ENCODE measurements at places on chromosomes 12 and 14.

DNA sequence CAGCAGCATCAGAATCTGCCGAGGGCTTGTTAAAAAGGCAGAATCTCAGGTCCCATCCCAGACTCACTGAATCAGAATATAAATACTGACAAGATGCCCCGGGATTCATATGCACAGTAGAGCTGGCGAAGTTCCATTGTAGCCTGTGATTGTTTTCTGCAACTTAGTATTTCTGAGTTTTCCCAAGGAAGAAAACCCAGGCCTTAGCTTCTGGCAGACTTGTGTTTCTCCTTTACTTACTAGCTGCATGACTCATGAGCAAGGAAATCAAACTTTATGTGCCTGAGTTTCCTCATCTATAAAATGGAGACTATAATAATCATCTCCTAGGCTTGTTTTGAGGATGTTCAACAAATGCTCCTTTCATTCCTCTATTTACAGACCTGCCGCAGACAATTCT, 278.5 kb upstream of the PLEKHG7 start:
- DNase-seq: no peak

DNA sequence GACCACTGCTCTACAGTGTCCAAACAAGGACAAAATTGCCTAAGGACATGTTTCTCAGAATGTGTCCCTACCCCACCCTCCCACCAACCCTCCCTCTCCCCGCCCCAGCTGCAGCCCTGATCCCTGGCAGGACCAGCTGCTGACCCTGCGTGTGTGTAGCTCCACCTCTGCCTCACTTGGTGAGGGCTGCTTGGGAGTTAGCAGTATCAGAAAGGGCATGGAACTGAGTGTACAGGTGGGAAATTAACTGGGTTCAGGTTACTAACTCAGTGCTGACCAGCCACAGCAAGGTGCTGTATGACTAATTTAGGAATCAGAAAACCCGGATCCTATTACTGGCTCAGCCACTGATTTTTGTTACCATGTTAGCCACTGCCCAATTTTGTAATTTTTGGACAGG, 11.3 kb upstream of the PLEKHD1 start:
- DNase-seq: no peak

DNA sequence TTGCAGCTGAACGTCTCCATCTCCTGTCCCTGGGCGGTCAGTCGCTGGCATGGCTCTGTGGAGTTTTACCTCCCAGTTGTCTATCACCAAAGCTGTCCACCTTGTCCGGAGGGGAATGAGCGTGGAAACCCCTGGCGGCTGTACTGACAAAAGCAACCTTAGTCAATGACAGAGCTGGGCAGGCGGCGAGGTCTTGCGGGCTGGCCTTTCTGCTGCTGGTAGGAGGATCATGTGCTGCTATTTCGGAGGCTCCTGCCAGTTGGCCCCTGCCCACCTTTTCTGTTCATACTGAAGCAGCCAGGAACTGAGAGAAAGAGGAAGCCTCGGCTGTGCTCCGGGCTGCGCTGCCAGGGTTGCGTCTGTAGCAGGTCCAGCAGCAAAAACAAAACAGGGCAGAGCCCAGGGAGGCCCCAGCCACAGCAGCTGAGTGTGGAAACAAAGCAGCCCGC, 57.7 kb downstream of the HMGA2 start:
- DNase-seq: no peak

DNA sequence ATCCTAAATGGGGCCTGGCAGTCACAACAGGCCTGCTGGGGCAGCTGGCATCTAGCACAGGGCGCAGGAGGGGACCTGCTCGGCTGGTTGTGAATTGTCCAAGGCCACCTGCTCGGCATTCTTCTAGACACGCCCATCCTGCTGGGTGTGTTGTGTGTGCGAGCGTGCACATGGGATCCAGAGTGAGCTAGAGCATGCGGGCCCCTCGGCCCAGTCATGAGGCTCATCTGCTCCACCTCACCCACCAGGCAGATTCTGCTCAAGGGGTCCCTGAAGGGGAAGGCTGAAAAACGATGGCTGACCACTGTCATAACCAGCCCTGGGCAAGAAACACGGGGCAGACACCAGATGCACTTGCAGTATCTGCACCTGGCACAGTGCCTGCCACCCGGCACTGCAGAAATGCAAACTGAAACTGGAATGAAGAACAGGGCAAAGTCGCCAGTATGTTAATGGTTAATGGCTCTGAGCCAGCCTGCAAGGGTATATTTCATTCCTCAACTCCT, 31.8 kb downstream of the MAX start:
- no peak for DNase-seq

DNA sequence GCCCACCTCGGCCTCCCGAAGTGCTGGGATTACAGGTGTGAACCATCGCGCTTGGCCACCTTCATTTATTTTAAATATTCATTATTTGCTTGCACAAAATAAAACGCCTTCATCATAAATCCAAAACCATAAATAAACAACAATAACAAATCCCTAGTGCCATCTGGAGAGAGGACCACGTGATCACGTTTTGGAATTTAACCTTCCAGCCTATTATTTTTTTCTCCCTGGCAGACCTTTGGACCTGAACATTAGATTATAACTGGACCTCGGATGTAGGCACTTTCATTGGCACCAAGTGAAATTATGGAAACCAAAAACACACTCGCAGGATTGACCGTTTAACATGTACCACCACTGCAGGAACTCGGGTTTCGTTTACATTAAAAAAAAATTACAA, 2.0 kb downstream of the DNAH10 start:
- no peak for DNase-seq
